Stimulated activated CD4-positive, alpha-beta T cell treated with anti-CD3 and anti-CD28 coated beads, Interleukin-15, amount 100 ng/mL, for 1 hour (primary cell): ENCODE measurements at places on chromosomes 7 and 10.

GRCh38 chr7:78734626-78735025 is 718.8 kb downstream of the MAGI2 start:
- no peak for DNase-seq

GRCh38 chr7:148362541-148362940 is 228.0 kb upstream of the C7orf33 start:
- DNase-seq, result no peak

GRCh38 chr10:119367841-119368549 is 160.6 kb downstream of the GRK5 start:
- no peak for DNase-seq

DNA sequence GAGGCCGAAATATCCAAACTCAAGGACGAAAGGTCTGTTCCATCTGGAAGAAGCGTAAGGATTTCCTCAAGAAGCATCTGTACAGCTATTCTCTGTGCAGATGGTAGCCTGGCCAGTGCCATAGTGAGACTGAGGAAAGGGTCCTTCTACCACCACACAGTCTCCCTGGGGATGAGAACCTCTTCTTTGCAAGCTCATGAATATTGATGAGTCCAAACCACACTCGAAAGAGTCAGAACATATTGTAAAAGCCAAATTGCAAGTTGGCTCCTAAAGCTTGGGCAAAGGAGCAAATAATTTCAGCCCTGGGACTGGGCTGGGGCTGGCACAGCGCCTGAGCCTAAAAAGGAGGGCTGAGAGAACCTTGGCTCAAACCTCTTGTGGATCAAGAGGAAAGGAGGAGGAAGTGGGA is 66.1 kb upstream of the PIP4K2A start:
- DNase-seq, result no peak
